Cortex of kidney (tissue), 1 donor: ENCODE measurements at places on chromosomes 13 and 19.

GRCh38 chr13:36870050-36870692 is 49.9 kb downstream of the SMAD9 start:
- no peak for DNase-seq

DNA sequence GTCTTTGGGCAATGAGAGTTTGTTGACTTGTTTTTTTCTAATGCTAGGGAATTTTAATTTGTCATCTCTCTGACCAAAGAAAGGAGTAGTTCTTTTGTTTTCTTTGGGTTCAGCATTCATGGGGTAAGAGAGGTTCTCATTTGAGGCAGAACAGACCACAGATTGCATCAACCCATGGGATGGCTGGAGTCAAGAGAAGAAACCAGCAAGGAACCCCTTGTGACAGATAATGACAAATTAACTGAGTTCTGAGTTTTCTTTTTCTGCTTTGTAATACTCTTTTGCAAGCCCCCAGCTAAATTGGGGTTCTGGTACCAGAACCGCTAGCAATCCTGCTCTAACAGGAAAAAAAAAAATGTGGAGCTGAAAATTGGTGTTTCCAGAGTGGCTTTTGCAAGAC is 864.1 kb downstream of the DIAPH3 start:
- DNase-seq = no peak

GRCh38 chr13:113922412-113923118 is 51.3 kb downstream of the C13orf46 start:
- DNase-seq = no peak

DNA sequence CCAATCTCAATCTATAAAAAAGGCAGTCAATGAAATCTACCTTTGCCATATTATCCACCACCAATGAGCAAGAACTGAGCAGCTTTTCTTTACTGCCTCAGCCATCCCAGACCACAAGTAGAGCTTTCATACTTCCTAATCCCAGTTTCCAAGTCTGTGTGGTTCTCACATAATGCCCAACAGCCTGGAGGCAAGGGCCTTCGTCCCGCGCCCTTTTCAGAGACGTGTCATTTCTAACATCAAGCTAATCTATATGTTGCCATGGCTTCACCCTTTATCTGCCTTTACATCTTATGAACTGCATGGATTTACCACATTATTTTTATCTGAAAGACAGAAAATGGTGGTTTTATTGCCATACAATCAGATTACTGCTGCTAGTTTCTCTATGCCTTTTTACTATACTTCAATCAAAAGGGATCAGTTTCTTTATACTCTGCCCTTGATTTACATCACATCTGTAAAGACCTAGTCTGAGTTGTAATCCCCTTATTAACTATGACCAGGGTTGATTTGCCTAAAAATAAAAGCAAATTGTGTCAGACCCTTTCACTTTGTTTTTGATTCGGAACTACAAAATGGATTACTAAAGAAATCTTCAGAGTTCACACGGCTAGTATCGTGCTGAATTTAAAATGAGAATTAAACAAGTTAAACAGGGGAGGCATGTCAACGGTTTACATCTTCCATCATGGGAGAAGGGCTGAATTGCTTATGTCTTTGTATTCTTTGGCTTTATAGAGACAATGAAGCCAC is 5.9 kb downstream of the EFNB2 start:
- no peak for DNase-seq

- no peak for DNase-seq
These were observed 29.2 kb downstream of the SYDE1 start for GRCh38 chr19:15136234-15136954.

- DNase-seq = no peak
These were observed 19.9 kb upstream of the CACTIN start for GRCh38 chr19:3646336-3647092.

GRCh38 chr13:30128591-30128990 is 178.8 kb downstream of the KATNAL1 start:
- DNase-seq = no peak

- no peak for DNase-seq
These were observed 4.2 kb downstream of the PSG2 start for GRCh38 chr19:43078311-43078710.

GRCh38 chr13:70206671-70207070 is 98.4 kb upstream of the KLHL1 start:
- no peak for DNase-seq

GRCh38 chr13:95060014-95060519 is 241.2 kb downstream of the ABCC4 start:
- DNase-seq = no peak

GRCh38 chr19:17262557-17262956 is 2.0 kb downstream of the USHBP1 start:
- no peak for DNase-seq

DNA sequence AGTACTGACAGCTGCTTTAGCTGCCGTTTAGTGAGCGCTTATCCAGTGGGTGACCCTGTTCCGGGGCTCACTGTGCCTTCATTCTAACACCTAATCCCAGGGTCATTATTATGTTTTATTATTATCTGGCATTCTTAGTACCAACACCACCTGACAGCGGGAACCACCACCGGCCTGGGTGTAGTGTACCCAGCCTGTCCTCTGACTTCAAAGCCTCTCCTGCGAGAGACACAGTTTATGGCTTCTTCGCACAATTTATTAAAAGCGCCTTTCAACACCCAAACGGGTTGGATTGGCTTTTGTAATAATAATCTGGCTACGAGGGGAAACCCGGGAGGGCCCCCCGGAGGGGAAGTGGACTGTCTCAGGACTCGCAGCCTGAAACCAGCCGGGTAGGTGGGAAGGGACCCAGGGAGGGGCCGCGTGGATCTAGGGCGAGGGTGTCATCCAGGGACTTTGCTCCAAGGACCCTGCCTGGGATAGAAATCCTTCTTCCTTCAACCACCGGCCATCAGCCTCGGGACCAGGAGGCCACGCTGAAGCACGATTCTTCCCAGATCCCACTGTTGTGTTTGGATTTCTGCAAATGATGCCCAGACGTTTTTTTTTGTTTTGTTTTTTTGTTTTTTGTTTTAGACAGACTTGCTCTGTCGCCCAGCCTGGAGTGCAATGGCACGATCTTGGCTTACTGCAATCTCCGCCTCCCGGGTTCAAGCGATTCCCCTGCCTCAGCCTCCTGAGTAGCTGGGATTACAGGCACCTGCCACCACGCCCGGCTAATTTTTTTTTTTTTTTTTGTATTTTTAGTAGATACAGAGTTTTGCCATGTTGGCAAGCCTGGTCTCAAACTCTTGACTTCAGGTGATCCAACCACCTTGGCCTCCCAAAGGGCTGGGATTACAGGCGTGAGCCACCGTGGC is 1.6 kb upstream of the ZBTB7A start:
- no peak for DNase-seq

DNA sequence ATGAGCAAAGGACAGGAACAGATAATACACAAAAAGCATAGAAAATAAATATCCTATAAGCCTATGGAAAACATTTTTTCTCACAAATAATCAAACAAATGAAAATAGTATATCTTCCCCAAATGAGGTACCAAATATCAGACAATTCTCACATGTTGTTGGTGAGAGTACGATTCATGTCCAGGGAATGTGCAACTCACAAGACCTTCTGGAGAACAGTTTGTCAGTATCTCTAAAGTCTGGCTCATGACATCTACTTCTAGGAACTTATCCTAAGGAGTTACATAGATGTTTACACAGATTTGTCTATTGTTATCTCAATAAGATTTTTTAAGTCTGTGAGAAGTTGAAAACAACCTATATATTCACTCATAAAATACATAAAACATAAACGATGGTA is 80.3 kb upstream of the ARHGEF7 start:
- DNase-seq = no peak
